ENCODE measurements at places on chromosomes 5 and 9.

DNA sequence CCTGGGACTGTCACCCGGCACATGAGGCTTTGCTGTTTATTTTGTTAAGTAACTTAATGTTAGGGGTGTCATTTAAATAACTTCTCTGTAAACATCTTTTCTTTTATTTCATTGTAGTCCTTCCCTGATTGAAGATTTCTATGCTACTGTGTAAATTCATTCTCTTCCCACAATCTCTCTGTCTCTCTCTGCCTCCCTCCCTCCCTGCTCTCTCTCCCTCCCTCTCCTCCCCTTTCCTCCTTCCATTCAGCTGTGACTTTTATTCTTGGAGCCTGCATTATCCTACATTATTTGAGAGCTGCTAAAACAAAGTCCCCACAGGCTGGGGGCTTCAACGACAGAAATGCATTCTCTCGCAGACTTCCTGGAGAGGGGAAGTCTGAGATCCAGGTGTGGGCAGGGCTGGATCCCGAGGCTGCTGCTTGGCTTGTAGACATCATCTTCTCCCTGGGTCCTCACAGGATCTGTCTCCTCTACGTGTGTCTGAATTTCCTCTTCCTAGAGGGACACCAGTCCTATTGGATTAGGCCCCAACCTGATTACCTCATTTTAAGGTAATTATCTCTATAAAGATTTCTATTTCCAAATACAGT is 18.4 kb downstream of the UBE2QL1 start:
- DNase-seq, result no peak

DNA sequence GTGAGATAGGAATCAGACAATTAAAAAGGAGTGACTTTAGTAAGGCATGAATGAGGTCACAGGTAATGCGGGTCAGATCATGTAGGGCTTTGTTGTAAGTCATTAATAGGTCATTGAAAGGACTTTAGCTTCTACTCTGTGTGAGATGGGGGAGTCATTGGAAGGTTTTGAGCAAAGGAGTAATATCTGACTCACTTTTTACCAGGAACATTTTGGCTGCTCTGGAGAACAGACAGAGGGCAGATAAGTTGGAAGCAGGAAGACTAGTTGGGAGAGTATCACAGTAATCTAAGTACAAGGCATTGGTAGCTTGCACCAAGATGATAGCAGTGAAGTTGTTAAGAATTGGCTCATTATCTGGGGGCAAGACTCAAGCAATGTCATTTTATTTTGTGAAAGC is 37.4 kb downstream of the KIF2A start:
- DNase-seq, result no peak

DNA sequence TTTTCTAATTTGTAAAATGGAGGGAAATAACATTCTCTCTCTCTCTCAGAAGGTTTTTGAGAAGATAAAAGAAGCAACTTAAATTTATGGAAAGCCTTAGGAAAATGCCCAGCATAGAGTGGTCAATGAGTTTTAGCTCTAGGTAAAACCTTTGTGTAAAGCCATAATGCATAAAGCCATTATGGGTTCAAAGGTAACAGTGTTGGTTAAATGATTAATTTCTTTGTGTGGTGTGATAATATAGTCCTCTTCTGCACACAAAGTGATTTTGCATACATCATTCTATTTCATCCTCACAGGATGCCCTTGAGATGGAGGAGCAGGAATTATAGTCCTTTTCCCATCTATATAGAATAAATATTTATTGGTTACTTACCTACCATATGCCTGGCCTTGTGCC is 602.9 kb downstream of the CSNK1G3 start:
- DNase-seq, result no peak

DNA sequence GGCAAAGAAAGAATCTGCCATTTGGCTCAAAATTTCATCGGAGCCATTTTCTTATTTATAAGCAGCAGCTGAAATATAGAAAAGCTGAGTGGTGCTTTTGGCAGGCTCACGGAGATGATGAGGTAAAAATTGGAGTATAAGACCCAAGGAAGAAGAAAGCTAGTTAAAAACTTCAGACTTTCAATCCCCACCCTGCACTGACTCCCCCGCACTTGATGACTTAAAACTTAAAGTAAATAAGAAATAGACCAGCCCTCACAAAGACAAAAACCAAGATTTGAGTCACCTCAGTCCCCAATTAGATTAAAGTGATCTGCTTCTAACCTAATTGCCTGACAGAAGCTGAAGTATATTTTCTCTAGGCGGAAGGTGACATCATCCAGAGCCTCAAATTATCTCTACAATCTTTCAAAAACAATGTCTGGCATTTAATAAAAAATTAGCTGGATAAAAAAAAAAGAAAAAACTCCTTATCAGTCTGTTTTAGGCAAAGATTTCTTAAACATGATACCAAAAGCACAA is 124.0 kb upstream of the PJA2 start:
- no peak for DNase-seq

- no peak for DNase-seq
Measured at GRCh38 chr9:99866398-99866797, 40.1 kb upstream of the STX17 start.

DNA sequence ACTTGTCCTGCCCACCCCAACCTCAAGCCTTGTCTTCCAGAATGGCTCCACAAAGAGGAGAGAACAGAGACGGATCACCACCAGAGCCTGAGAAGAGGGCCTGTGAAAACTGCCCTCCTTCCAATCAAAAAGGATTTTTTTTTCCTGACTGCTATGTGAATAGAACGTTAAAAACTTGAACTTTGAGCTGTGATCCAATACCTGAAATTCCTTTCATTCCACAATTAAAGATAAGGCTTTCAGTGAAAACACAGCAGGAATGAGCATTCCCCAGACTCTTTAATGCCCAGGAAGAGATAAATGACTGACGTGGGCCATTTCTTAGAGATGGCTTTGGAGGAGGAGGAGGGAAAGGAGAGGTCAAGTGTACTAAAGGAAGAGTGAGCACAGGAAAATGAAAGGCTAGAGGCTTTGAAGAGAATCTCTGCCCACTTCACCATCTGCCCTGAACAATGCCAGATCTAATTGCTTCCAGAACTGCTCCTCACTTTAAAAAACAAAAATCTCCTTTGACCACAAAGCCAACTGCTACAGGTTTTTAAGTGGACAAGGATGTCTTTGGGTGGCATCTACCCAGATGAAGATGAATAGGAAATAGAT is 177.9 kb upstream of the MAP3K1 start:
- no peak for DNase-seq

DNA sequence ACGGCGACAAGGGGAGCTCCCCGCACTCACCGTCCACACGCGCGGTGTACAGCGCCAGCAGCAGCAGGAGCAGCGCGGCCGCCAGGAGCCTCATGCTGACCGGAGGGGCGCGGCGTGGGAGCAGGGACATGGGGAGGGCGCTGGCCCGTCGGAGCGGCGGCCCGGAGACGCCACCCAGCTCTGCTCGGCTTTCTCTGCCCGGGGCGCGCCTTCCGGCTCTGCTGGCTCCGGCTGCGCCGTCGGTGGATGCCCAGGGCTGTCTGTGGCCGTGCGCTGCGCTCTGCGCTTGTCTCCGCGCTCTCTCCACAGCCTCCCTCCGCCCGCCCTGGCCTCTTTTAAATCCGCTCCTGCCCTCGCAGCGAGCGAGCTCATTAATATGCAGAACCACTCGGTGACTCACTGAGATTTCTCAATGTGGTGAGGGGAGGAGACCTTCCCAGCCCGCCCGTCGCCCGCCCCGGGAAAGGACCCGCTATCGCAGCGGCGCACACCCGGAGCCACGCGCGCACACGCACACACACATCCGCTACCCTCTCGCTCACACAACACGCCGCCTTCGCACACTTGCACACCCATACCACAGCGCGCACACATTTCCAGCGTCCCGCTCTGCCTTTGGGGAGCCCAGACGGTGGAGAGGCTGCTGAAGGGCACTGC is at the start of gene CXCL14:
Gene CXCL14 (minus strand): TSS at position 307 of the 657 bp plus-strand sequence. CDS start 213 bp downstream, at position 94.
- DNase-seq, result peak; percentile 26

GRCh38 chr5:111069839-111070238 is 1.7 kb upstream of the TSLP start:
- DNase-seq, result no peak

DNA sequence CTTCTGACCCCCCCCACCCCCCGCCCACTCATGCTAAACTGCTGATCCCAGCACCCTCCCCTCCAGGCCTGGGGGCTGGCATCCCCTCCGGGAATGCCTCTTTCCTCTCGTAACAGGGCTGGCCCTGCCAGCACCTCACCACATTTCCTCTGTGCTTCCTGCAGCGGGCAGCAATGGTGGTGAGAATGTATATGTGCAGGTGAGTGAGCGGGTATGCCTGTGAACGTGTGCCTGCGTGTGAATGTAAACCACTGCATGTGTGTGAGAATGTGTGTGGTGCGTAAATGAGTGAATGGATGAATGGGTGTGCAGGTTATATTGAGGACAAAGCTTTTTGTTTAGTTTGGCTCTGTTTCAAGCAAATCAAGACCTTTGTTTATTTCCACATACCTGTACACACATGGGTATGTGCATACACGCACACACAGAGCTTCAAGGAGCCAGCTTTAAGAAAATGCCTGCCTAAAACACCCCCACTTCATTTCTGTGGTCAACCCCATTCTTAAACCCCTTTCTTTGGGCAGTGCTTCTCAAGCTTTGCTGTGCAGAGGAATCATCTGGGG is 95.7 kb upstream of the SHB start:
- DNase-seq, result no peak

DNA sequence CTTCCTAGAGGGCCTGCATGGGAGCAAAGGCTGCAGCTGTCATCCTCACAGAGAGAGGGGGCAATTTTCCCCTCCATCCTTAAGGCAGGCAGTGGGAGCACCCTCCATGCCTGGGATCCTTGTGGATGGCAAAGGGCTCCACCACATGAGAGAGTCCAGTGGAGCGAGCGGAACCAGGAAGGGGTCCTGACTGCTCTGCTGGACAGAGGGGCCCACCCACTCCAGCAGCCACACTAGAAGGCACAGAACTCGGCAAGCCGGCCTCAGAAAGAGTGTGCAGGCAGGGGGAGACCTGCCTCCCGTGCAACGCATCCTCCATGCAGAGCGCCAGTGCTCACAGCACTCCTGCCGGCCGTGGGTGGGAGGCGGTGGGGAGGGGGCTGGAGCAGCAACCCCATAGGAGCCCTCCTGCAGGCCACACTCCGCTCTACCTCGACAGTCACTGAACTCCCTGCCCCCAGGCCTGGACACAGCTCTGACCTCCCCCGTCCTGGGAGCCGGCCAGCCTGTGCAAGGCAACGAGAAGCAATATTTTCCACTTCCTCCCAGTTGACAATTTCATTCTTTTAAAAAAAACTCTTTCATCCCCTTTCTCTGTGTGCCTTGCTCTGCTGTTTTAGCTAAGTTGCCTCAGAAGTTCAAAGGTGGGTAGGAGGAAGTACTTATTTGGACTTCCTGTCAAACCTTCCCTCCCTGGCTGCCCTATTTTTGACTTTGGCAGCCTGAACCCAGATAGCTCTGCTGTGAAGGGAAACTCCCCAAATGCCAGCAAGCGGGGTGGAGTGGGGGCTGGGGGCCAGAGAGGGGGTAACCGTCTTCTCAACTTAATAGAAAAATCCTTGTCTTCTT is 5.3 kb upstream of the LCP2 start:
- no peak for DNase-seq

DNA sequence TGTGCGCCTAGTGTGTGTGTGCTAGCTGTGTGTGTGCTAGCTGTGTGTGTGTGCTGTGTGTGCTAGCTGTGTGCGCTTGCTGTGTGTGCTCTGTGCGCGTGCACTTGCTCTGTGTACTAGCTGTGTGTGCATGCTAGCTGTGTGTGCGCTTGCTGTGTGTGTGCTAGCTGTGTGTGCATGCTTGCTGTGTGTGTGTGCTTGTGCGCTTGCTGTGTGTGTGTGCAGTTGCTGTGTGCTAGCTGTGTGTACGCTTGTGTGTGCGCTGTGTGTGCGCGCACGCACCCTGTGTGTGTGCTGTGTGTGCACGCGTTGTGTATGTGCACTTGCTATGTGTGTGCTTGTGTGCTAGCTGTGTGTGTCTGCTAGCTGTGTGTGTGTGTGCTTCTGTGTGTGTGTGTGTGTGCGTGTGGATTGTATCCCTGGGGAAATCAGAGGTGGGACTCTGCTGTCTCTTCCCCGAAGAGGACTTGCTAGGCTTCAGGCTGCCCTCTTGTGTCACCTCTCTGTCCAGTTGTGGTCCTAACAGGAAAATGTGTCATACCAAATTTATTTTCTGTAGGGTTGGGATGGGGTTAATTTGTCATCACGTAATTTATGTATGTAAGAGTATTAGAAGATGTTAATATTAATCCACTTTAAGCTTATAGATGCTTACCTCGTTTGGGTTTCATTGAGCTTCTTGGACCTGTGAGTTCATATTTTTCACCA is 38.9 kb downstream of the TPPP start:
- no peak for DNase-seq

GRCh38 chr5:32690666-32691065 is 20.5 kb upstream of the NPR3 start:
- DNase-seq, result no peak

- DNase-seq, result no peak
Measured at GRCh38 chr5:10627160-10627701, 63.4 kb downstream of the ANKRD33B start.

GRCh38 chr5:174381241-174381640 is 335.7 kb downstream of the NSG2 start:
- DNase-seq, result no peak

- DNase-seq, result no peak
Measured at GRCh38 chr5:10130881-10131280, 118.8 kb downstream of the ATPSCKMT start.

- DNase-seq, result no peak
Measured at GRCh38 chr9:14270358-14271092, 43.4 kb downstream of the NFIB start.

- DNase-seq, result no peak
Measured at GRCh38 chr9:108443741-108444140, 412.0 kb downstream of the ACTL7B start.

- DNase-seq, result no peak
Measured at GRCh38 chr9:124770359-124771020, 621 bp downstream of the NR6A1 start.

GRCh38 chr9:95061916-95062595 is 255.5 kb downstream of the FANCC start:
- no peak for DNase-seq

DNA sequence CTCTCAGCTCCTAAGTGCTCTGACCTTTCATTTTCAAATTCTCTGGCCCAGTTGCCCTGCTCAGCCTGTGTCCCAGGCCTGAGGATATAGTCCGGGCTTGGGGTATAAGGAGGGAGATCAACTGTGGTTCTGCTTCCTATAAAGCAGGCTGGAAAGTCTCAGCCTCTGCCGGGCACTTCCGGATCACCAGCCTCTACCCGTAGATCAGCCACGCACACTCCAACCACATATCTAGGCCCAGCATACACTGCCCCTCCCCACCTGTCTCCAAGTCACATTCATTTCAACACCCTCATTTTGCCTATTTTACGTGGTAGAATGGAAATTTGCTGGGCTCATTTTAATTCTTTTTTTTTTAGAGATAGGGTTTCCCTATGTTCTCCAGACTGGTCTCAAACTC is 3.1 kb downstream of the ZER1 start:
- no peak for DNase-seq

DNA sequence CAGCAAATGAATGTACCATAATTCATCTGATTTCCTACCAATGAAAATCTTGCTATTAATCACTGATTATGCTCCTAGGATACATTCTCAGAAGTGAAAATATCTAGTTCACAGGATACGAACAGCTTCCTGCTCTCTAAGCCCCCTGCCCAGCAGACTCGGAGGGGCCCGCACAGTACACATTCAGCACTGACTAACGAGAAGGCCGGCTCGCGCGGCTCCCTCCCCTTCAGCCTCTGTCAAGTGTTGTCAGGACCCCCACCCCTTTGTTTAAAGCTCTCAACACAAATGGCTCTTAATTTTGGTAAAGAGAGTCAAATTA is 82.0 kb downstream of the PRRT1B start:
- DNase-seq, result no peak

GRCh38 chr5:82862261-82862660 is 214.9 kb downstream of the TMEM167A start:
- no peak for DNase-seq

Measured in progenitor cell of endocrine pancreas (in vitro differentiated cells).